ENCODE measurements at places on chromosomes 2 and 18. TPM values are rescaled to one million over a fixed set of nuclear protein-coding genes. Genes with fewer than 3 reads are reported as not detected.

The ZEB2 gene
- total RNA-seq, result 74.2 TPM

The LYPD1 gene
- 0.59 TPM for total RNA-seq

DNA sequence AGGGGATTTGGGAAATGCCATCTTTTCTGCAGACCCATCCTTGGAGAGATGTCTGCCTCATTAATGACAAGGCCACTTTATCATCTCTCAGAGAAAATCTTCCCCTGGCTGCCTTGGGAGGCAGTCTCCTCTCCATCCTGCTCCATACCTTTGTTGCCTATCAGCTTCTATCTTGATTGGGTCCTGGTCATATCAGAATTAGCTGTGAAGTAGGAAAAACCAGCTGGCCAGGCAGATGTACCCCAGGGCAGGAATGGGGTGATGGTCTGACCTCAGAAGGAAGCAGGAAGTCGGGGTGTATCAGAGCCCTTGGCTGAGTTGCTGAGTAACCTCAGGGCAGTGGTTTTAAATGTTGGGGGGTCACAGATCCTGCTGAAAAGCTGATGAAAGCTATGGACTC lies 41.3 kb downstream of the ALK start:
- no peaks in the 10 kb centered on the region for H3K27me3 ChIP-seq
- H3K36me3 ChIP-seq, result no peaks in the 10 kb centered on the region
- H3K27ac ChIP-seq, result no peak overlapping the region
- DNase-seq, result no peak
- no peaks in the 10 kb centered on the region for H3K4me1 ChIP-seq
- no peak overlapping the region for H3K4me3 ChIP-seq

- no peak for DNase-seq
- H3K27me3 ChIP-seq, result peaks cover 9% of the 10 kb centered on the region
- H3K27ac ChIP-seq, result no peak overlapping the region
- no peaks in the 10 kb centered on the region for H3K4me1 ChIP-seq
- no peak overlapping the region for H3K4me3 ChIP-seq
These were observed 21.0 kb upstream of the SELENOI start for GRCh38 chr2:26324903-26325302.

Measured in heart right ventricle (tissue), 16 donors.